ENCODE measurements at places on chromosomes 13 and 19.

DNA sequence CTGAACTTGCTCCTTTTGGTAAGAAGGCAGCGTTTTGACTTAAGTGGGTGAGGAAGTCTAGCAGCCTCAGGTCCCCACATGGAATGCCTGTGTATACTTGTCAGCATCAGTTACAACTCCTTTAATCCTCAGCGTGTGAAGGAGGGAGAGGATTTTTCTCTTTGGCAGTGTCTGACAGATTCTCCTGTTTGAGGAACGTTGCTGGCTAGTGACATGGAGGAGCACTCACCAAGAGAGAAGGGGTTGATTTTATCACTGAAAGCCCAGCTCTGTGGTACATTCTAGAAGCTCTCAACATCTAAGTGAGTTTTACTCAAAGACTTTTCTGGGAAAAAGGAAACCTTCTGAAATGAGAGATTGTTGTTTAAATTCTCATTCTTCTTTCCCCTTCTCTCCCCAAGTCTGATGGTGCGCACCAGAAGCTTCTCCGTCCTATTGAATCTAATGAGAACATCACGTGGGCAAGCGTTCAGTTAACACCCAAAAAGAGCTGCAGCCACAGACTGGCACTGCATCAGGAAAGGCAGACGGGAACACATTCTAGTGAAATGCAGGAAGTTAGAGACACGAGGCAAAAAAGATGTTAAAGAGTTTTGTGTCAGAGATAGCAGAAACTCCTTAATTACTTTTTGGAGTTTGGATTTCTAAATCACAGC is 58.2 kb downstream of the GJA3 start:
- H3K27ac ChIP-seq = no peak overlapping the region
- no peak overlapping the region for H3K4me3 ChIP-seq
- peaks cover 5% of the 10 kb centered on the region for H3K4me1 ChIP-seq
- peaks cover 3% of the 10 kb centered on the region for H3K27me3 ChIP-seq
- DNase-seq = no peak
- H3K36me3 ChIP-seq = no peaks in the 10 kb centered on the region

DNA sequence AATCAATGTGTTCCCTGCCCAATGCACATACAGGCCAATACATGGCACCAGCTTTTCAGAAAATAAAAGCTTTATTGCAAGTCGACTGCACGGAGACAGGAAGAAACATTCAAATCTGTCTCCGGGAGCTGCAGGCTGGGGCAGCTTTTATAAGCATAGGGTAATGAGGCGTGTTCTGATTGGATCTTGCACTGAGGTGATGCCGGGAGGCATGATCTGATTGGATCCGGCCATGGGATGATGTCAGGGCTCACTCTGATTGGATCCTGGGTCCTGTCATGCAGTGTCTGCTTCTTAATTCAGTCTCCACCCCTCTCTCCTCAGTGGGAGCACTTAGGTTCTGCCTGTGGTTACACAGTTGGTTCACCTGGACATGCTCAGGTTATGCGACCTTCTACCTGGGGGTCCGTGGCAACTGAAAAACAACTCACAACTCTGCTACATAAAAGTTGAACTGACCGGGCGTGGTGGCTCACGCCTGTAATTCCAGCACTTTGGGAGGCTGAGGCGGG is 11.8 kb upstream of the FBN3 start:
- H3K4me1 ChIP-seq = no peaks in the 10 kb centered on the region
- no peaks in the 10 kb centered on the region for H3K27me3 ChIP-seq
- no peak overlapping the region for H3K4me3 ChIP-seq
- DNase-seq = no peak
- H3K27ac ChIP-seq = no peak overlapping the region

DNA sequence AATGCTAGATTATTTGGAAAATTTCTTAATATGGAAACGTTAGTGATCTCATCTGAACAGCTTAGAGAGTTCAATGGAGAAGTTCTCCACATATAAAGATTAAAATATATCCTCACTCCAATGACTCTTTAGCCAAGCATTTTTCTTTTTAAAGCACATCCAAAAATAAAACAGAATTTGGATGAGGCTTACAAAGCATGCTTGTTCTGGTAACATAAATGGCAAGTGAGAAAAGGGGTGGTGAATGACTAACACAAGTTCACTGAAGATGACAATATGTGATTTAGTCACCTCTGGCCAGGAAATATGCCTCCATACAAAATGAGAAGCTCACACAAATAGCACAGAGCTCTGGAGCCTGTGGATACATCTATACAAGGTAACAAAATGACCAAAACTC is 253.0 kb downstream of the PCDH20 start:
- no peak overlapping the region for H3K4me3 ChIP-seq
- H3K27me3 ChIP-seq = no peaks in the 10 kb centered on the region
- H3K4me1 ChIP-seq = peaks cover 3% of the 10 kb centered on the region
- H3K36me3 ChIP-seq = no peaks in the 10 kb centered on the region

DNA sequence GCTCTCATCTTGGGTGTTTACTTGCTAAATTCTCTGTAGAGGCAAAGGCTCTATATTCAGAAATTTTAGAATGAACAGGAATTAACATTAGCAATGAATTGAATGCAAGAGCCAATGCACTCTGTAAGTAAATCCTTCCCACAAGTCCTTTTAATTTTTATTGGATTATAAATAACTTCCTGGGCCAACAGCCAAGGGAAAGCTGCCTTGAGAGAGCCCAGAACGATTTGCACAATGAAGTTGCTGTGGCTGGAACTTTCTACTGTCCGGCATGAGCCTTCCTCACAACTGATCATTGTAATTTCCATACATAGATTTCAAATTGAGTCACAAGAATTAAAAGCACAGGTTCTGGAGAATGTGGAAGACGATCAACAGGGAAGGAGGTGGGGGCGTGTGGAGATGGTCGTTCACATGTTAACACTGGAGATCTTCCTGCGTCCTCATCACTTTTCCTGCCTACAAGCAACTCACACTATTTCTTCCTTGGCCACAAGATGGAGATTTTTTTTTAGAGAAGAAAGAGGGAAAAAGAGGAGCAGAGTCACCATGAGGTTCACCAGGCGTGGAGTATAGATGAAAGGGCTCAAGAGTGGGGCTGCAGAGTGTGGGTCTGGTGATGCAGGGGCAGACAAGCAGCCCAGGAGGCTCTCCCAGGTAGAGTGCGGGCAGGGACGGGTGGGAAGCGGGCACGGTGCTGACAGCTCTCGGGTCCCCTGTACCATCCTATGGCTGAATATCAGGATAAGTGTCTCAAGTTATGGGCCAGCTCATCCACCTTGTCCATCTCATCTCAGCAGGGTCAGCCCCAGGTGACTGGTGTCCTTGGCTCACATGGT is 110.7 kb downstream of the SOX1 start:
- no peaks in the 10 kb centered on the region for H3K36me3 ChIP-seq
- peaks cover 4% of the 10 kb centered on the region for H3K27me3 ChIP-seq
- no peak overlapping the region for H3K4me3 ChIP-seq
- no peak overlapping the region for H3K27ac ChIP-seq
- peak; percentile 55 for DNase-seq
- H3K4me1 ChIP-seq = peaks cover 9% of the 10 kb centered on the region

- no peaks in the 10 kb centered on the region for H3K36me3 ChIP-seq
- H3K27ac ChIP-seq = no peak overlapping the region
- no peak for DNase-seq
- peaks cover 1% of the 10 kb centered on the region for H3K4me1 ChIP-seq
- H3K4me3 ChIP-seq = no peak overlapping the region
Observed at GRCh38 chr13:20219577-20219976, 12.5 kb downstream of the GJB6 start.

All from lung (tissue), 17 donors.